ENCODE measurements at places on chromosomes 7 and 10. TPM values are rescaled to one million over a fixed set of nuclear protein-coding genes. Genes with fewer than 3 reads are reported as not detected.

The PALS2 gene
- 43.1 TPM for total RNA-seq

The FOXP2 gene
- 10.0 TPM for total RNA-seq

- DNase-seq = no peak
Observed at GRCh38 chr10:117684046-117684610, 141.6 kb downstream of the EMX2 start.

- no peak for DNase-seq
Observed at GRCh38 chr10:73399063-73399462, 14.8 kb downstream of the ANXA7 start.

GRCh38 chr10:96496281-96496925, 17.3 kb downstream of the TLL2 start:
- no peak for DNase-seq

Data from posterior vena cava (tissue), 2 donors.